HCT116 (cell line): ENCODE measurements at places on chromosomes 6 and 20. TPM values are rescaled to one million over a fixed set of nuclear protein-coding genes. Genes with fewer than 3 reads are reported as not detected.

Gene CRIP3
- not detected for total RNA-seq

Gene PLCB4
- total RNA-seq, result 2.5 TPM

Gene SLC22A16
- total RNA-seq, result not detected

Gene WFDC12
- not detected for total RNA-seq

DNA sequence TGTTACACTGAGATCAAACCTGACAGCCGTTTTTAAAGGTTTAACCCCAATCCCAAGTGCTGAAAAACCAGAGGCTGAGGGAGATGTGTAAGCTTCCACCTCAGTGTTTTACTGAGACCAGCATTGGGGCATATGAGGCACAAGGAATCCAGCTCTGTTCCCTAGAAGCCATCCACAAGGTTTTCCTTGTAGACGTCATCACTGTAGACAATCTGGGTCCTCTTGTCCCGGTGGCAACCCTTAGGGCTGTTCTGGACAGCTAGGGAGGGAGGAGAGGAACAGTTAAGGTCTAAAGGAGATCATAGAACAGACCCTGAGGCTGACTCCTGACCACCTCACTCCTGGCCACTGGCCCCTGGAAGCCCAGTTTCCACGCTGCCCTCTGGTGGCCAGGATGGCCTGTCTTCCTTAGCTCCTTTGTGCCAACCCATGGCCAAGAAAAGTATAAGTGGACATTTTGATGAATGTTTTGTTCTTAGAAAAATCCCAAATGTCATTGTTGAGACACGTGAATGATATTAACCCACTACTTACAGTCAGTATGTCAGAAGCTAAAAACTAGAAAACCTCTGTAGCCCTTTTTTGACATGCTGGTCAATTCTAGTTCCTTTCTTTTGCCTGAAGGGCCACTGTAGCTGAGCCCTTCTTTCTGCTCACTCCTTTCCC lies 6.4 kb downstream of the CFB start:
- DNase-seq, result no peak

DNA sequence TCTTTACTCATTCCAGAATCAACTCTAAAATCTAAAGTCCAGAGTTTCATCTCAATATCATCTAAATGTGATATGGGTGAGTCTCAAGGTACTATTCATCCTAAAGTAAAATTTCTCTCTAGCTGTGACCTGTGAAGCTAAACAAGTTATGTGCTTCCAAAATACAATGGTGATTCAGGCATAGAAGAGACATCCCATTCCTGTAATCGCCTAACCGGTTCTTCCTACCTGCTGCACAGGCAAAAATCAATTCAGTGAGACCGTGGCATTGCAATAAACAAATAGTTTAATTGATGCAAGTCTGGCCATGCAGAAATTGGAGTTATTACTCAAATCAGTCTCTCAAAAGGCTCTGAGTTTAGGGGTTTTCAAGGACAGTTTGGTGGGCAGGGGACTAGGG lies 232.8 kb downstream of the UBE3D start:
- no peak for DNase-seq

DNA sequence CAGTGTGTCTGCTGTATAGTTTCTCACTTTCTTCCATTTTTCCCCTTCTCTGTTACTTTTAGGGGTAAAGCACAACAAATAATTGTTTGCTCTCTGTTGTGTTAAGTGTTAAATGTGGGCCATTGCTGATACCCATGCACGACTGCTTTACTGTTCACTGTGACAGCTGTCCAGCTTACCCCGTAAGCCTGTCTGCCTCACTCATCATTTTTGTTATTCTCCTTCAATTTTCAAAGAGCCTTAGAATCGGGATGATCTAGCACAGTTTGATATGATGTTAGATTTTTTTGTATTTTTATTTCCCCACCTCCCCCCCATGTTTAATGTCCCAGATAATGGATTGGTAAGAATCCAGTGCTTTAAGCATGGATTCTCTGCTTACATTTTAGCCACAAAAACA lies 41.2 kb upstream of the MLIP start:
- DNase-seq, result no peak

DNA sequence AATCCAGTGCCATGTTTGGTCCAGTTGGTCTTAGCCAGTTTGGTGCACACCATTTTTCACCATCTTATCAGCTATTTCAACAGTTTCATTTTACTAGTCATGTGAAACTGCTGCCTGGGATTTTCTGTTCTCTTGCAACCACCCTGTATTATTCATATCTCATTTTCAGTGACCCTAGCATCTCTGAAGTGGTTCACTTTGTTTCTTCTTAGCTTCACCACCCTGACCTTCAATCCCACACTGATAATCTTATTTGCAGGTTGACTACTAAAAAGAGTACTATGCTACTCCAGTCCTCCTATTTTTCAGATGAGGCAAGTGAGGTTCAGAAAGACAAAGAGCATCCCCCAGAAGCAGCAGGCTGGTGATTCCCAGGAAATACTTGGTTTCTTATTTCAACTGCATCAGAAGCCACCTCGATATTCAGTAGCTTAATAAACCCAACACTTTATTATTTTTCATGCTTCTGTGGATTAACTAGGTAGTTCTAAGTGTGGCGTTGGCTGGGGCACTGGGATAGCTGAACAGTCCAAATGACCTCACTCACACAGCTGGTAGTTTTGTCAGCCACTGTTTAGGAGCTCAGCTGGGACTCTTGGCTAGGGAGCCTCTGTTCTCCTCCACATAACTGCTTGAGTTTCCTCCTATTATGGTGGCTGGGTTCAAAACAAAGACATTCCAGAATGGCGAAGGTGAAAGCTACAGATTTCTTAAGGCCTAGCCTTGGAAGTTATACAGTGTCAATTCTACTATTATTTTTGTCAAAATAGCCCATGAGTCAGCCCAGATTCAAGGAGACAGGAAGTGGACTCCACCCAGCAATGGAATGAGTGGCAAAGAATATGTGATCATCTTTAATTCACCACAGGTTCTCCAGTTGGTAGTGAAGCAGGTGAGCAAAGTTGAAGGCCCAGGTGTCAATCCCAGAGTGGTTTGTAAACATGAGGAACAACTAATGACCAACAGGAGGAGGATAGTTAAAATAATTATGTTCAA lies 40.6 kb downstream of the BPIFB4 start:
- DNase-seq, result no peak

GRCh38 chr20:46959081-46959692 lies 64.5 kb downstream of the EYA2 start:
- peak; percentile 22 for DNase-seq

DNA sequence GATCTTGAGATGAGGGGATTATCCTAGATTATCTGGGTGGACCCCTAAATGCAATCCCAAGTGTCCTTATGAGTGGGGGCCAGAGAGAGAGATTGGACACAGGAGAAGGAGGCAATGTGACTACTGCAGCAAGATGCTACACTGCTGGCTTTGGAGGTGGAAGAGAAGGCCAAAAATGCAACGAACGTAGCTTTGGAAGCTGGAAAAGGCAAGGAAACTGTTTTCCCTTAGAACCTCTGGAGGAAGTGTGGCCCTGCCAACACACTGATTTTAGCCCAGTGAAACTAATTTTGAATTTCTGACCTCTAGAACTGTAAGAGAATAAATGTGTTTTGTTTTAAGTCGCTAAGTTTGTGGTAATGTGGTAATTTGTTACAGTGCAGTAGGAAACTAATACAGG lies 15.7 kb downstream of the PPARD start:
- no peak for DNase-seq

- no peak for DNase-seq
Observed at GRCh38 chr6:136466777-136467176, 83.4 kb downstream of the MAP7 start.

- DNase-seq, result no peak
Observed at GRCh38 chr6:150452428-150453243, 83.8 kb downstream of the IYD start.
